ENCODE measurements at places on chromosomes 1 and 21.

- no peak for DNase-seq
These were observed 20.4 kb downstream of the LEPR start for GRCh38 chr1:65440915-65441314.

- no peak for DNase-seq
These were observed 53.5 kb downstream of the XCL2 start for GRCh38 chr1:168490306-168490705.

- no peak for DNase-seq
These were observed 15.0 kb upstream of the NEK7 start for GRCh38 chr1:198141668-198142351.

GRCh38 chr1:58395355-58395754, 151.2 kb downstream of the OMA1 start:
- DNase-seq: no peak

- DNase-seq: no peak
These were observed 522 bp downstream of the DISP3 start for GRCh38 chr1:11479375-11479979.

- no peak for DNase-seq
These were observed 6.5 kb upstream of the GLRX2 start for GRCh38 chr1:193111641-193112090.

DNA sequence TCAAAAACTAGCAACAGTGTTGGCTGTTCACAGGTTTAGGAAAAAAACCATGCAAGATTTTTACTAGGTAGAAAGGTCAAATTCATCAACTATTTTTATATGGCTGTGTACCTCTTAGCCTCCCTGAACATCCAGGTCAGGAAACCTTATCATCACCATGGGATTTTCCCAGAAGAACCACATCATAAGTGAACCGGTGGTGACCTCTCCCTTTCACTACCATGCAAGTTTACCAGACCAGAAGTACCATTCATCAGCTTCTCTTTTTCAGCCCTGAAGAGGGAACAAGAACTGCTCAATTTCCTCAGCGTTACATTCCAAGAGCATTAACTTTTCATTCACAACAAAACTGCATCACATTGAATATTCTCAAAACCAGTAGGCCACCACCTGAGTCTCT, 5.9 kb downstream of the SSBP3 start:
- DNase-seq: no peak

DNA sequence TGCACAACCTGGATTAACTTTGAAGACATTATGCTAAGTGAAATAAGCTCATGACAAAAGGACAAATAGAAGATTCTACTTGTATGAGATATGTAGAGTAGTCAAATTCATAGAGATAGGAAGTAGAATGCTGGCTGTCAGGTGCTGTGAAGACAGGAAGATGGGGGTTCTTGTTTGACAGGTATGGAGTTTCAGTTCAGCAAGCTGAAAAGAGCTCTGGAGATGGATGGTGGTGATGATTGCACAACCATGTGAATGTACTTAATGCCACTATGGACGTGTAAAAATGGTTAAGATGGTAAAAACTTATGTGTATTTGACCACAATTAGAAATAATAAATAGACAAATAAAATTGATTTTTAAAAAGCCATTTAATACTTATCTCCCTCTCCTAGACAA, 169.8 kb upstream of the DUSP10 start:
- DNase-seq: no peak

- DNase-seq: no peak
These were observed 11.7 kb downstream of the C1orf216 start for GRCh38 chr1:35706846-35707600.

- no peak for DNase-seq
These were observed 16.9 kb downstream of the PTPRF start for GRCh38 chr1:43547538-43548072.

DNA sequence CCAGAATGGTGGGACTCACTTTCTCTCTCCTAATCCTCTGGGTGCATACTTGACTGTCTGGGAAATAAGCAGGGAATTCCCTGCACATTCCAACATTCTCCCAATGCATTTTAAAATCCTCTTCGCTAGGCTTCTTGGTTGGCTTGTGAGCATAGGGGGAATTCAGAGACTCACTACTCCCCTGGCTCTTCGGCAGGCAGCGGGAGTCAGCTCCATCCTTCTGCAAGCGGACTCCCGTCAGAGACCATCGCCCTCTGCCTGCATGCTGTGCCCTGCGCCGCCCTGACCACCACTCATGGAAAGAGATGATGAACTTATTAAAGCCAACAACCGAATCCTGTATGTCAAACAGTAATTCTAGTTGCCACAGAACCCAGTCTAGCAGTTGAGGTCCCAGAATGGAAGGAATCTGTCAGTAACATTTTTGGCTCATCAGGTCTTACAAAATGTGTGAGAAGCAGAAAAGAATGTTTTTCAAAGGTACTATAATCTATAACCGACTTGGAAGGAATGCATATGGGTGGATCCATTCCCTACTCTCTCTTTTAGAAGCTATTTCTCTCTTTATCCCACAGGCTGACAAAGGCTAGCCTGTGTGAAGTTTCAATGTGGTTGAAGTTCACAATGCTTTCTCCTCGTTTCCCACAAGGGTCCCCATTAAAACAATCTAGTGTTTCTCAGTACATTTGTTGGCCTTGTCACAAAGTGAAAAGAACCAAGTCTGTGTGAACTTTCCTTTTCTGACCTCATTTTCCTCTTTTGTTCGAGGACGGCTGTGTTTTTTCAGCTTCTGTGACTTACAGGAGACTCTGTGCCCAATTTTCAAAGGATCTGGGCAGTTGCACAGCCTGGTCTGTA, 119.1 kb upstream of the ADAR start:
- DNase-seq: no peak

GRCh38 chr1:200351826-200352549, 57.8 kb downstream of the ZNF281 start:
- no peak for DNase-seq

GRCh38 chr1:205934788-205935187, 8.5 kb downstream of the SLC26A9 start:
- DNase-seq: no peak

- no peak for DNase-seq
These were observed 599.9 kb upstream of the RGS18 start for GRCh38 chr1:191558379-191558778.

DNA sequence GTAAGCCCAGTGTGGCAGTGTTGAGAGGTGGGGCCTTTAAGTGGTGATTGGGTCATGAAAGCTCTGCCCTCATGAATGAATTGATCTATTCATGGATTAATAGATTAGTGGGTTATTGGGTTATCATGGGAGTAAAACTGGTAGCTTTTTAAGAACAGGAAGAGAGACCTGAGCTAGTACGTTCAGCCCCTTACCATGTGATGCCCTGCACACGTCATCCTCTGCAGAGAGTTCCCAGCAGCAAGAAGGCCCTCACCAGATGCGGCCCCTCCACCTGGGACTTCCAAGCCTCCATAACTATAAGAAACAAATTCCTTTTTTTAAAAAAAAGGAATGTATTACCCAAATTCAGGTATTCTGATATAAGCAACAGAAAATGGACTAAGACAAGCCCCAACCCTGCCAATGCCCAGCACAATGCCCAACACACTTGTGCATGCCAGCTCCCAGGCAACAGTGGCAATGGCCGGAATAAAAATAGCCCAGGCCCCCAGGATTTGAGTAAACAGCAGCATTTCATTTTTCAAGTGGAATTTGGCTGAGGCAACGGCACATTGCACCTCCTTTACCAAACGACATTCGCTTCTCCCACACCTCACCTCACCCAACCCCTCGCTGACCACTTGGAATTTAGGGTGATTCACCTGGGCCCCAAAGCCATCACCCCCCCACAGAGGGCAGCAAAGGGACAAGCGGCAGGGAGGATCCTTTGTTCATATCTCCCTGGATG, 215.9 kb downstream of the TOMM20 start:
- DNase-seq: no peak

DNA sequence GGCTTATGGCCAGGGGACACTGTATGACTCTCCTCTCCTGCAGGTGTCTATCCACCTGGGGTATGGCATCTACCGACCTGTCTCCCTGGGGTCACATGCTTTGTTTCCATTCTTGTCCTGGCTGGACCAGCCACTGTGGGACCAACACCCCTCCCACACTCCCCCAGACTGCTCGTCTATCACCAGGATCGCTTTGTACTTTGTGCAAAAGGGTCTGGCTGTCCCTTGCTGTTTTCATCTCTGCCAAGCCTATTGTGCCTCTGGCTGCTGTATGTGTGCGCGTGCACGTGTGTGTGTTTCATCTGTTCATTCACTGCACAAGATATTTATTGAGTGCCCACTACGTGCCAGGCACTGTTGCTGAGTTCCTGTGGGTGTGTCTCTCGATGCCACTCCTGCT, 25.5 kb downstream of the ETNK2 start:
- DNase-seq: no peak

DNA sequence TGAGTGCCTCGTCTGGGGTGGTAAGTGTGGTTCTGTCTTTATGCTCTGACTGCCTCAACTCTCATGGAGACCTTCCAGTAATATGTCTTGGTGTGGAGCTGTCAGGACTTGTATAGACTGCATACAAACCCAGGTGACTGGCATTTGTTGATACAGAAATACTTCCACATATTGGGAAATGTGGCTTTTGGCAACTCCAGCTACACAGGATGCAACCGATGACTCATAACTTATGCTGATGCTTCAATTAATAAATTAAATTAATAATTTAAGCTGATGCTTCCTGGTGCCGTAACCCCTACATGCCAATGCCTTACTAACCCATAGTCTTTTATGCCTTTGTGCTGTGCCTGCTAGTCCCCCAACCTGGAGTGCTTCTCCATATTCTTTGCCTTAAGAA, 72.3 kb upstream of the ARTN start:
- no peak for DNase-seq

DNA sequence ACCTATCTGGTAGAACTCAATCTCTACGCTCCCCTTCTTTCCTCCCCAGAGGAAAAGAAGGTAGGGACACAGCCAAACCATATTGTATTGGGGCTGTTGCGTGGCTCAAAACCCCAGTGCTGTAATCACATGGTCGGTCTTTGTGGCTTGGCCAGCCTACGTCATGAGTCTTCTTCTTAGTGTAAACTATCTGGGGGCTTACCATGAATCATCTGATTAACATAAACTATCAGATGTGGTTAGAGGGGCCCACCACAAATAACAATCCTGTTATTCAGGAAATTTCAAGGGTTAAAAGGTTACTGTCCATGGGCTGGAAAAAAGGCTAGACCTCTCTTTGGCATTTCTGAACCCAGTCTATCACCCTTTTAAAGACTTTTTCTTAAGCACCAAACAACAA, 49.5 kb upstream of the GPR52 start:
- no peak for DNase-seq

- no peak for DNase-seq
These were observed 9.5 kb upstream of the NDUFS5 start for GRCh38 chr1:39016604-39017171.

GRCh38 chr1:16018749-16019643, 1.2 kb upstream of the HSPB7 start:
- DNase-seq: no peak

DNA sequence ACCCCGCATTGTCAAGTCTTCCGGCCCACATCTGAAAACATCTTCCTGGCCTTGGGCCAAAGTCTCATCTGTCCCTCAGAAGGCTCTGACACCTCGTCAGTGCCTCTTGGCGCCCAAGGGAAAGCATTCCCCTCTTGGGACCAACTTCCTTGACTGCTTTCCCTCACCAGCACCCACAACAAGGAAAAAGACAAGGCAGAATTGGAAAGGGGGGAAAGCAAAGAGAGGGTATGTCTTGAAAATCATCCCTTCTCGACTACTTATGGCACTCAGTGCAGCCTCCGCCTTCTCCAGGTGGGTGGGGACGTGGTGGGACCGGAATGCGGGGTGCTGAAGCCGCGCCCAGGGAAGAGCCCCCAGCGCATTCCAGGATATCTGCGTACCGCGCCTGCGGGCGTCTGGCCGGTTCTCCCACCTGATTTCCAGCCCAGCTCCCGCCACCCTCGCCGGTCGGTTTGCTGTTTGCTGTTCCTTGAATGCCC, 554 bp upstream of the SLC39A1 start:
- DNase-seq: no peak

GRCh38 chr1:208336137-208336518, 91.9 kb upstream of the PLXNA2 start:
- DNase-seq: no peak

- DNase-seq: no peak
These were observed 603.7 kb upstream of the CAMK1G start for GRCh38 chr1:208979776-208980175.

DNA sequence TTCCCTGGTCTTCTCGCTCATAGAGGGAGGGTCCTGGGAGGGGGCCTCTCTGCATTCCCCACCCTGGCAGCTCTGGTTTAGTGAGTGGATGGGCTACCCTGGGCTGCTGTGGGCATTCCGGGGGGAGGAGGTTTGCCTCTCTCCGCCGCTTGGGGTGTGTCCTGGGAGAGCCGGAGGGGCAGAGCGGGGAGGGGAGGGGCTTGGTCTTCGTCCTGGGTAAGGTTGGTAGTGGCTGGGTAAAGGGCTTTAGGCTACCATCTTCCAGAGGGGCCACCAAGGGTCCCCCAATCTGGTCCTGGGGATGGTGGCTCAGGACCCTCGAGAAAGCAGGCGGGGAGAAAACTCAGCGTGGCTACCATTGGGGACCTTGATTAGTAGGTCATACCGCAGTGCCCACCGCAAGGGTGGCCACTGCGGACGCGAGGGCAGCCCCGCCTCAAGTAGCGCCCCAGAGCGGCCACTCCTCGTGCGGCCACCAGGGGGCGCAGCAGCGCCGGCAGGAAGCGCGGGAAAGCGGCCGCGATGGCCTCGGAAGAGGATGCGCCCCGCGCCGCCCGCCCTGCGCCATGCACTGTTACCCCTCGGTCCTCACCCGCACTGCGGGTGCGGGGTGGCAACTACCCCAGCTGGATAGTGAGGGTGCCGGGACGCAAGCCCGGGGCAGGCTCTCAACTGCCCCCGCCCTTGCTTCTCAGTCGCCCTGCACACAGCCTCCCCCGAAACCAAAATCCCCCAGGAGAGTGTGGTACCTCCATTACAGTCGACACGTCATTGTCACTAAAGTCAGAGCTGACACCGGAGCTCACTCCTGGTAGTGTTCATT, 44.1 kb upstream of the SLC25A33 start:
- DNase-seq: peak; percentile 44

GRCh38 chr21:41678924-41679318, 87.9 kb downstream of the RIPK4 start:
- DNase-seq: no peak

- DNase-seq: no peak
These were observed 377.8 kb downstream of the USH2A start for GRCh38 chr1:216045400-216045799.

Data from stimulated activated CD8-positive, alpha-beta memory T cell treated with anti-CD3 and anti-CD28 coated beads, Interleukin-7, amount 100 ng/mL, for 48 hours (primary cell).